ENCODE measurements at places on chromosomes 7 and 10.
A peak's percentile ranks its signal among the peaks of the same experiment; 100 is the strongest.

GRCh38 chr7:128176696-128177095 is 64.4 kb upstream of the LEP start:
- DNase-seq, result no peak

GRCh38 chr10:80468002-80468401 is 13.9 kb downstream of the TSPAN14 start:
- DNase-seq, result no peak

DNA sequence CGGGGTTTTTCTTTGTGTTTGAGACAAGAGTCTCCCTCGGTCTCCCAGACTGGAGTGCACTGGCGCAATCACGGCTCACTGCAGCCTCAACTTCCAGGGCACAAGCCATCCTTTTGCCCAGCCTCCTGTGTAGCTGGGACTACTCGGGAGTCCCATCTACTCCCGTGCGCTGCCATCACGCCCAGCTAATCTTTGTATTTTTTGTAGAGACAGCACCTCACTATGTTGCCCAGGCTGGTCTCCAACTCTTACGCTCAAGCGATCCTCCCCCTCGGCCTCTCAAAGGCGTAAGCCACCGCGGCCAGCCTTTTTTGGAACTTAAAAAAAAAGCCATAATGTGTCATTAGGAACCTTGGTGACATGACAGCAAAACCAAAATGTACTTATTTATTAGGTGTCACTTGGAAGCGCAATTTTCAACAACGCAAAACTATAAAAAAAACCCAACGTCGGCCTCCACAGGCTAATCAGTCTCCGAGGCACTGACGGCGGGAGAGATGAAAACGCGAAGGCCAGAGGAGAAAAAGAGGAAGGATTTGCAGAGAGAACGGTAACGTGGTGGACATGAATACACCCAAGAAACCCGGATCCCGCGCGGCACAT is 911 bp upstream of the HNRNPH3 start:
- DNase-seq, result peak; percentile 44

DNA sequence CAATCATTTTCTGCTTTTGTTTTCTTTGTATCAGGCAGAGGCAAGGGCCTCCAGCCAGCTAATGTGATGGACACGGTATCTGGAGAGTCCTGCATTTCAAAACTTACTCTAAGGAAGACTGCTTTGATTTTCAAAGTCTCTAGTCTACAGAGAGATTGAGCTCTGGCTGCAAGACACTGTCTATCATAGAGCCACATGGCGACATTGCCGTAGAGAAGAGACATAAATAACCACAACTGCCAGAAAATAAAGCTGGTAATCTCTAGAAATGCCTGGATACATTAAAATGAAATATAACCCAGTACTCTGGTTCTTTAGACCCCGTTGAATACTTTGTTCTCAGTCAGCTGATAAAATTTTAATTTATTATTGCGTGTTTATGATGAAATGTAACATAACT is 90.8 kb downstream of the OTUD1 start:
- no peak for DNase-seq

GRCh38 chr10:125263551-125263950 is 103.2 kb upstream of the CTBP2 start:
- no peak for DNase-seq

DNA sequence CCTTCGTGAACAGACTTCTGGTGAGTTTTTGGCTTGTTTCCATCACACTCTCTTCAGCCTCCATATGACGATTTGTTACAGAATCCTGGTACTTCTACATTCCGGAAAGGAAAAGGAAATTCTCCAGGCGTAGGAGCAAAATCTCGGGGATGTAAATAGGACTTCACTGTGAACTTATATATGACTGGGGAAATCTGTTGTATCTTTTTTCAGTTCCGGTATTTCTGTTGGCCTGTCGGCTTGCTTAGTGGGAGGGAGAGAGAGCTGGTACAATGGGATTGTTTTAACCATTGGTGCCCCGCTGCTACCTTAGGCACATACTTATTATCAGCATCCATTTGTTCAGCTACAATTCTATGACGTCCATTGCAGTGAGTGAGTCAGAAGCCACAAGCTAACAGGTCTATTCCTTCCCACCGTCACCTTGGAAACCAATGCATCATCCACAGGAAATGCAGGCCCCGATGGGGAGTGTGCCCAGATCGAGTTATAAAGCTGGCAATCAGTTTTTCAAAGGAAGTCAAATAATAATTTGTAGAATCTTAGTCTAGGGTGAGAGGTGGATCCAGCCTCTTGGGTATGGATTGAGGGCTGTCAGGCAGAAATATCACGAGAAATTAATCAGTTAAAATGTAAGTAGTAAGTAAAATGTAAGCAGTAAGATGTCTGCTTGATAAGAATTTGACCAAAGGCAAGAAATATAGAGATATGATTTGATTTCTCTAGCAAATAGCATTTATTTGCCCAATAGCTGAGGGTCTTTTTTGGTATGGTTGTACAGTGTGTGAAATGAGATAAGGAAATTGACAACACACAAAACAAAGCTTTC is 92.0 kb upstream of the MKLN1 start:
- DNase-seq, result peak; percentile 99

GRCh38 chr7:151875942-151876898 is 695 bp downstream of the PRKAG2 start:
- DNase-seq, result peak; percentile 24

GRCh38 chr7:22589641-22590201 is 89.7 kb upstream of the STEAP1B start:
- peak; percentile 78 for DNase-seq

DNA sequence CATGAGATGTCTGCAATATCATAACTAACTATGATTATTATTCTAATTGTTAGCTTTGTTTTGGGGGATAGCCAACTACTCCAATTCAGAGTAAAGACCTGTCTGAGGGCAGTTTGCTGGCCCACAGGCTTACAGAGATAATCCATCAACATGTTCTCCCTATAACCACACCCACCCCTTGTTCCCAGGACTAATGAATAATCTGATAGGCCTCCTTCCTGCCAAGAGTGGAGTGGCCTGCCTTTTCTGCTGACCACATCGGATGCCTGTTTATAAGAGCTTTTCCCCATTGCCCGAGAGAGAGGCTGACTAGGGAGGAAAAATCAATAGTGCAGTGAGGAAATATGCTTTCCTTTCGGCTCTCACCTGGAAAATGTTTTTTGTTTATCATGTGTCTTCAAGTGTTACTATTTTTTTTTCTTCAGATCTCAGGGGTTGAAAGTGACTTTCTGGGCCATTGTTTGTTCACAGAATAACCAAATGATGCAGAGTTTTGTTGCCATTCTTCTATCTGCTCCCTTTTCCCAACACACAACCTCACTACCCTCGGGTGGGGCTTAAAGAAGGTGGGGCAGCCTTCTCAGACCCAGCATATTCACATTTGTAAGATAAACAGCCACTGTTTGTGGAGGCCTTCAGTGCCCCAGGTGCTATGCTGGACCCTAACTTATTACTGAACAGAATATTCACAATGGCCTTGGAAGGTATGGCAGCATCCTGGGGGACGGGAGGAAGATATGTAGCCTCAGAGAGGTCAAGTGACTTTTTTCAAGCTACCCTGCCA is 38.4 kb downstream of the PLPP4 start:
- no peak for DNase-seq

DNA sequence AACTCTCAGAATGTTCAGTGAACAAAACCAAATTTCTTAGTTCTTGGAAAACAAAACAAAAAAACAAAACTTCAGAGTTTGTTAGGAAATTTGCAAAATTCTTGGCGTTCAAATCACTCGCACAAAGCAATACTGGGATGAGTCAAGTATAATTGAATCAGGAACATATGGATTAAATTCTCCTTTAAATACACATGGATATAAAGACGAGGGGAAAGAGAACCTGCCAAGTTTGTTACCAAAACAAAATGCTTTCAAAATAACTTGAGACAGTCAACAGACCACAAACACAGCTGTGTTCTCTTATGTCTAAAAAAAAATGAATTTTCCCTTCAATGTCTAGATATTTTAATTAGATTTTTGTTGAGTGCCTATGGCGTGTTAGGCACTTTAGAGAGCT is 93.5 kb upstream of the MPP7 start:
- DNase-seq, result peak; percentile 55

- peak; percentile 56 for DNase-seq
Observed at GRCh38 chr10:95741807-95742467, 14.0 kb upstream of the ENTPD1 start.

- no peak for DNase-seq
Observed at GRCh38 chr10:128230401-128230800, 104.2 kb upstream of the MKI67 start.

- peak; percentile 88 for DNase-seq
Observed at GRCh38 chr7:23347682-23348180, 48.6 kb downstream of the MALSU1 start.

DNA sequence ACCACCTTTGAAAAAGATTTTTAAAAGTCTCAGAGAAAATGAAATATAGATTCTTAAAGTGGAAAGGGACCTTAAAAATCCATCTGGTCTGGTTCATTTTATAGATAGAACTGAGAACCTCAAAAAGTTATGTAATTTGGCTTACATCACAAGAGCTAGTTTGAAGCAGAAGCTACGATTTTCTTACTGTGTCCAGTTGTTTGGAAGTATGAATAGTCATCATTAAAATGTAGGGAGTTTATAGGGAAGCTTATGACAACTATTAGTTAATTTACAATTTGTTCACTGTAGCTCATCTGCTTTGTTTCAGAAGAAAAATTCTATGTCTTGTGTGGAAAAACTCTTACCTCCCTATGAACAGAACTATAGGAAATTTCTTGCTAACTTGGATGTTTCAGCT is 26.9 kb downstream of the ZEB1 start:
- no peak for DNase-seq

DNA sequence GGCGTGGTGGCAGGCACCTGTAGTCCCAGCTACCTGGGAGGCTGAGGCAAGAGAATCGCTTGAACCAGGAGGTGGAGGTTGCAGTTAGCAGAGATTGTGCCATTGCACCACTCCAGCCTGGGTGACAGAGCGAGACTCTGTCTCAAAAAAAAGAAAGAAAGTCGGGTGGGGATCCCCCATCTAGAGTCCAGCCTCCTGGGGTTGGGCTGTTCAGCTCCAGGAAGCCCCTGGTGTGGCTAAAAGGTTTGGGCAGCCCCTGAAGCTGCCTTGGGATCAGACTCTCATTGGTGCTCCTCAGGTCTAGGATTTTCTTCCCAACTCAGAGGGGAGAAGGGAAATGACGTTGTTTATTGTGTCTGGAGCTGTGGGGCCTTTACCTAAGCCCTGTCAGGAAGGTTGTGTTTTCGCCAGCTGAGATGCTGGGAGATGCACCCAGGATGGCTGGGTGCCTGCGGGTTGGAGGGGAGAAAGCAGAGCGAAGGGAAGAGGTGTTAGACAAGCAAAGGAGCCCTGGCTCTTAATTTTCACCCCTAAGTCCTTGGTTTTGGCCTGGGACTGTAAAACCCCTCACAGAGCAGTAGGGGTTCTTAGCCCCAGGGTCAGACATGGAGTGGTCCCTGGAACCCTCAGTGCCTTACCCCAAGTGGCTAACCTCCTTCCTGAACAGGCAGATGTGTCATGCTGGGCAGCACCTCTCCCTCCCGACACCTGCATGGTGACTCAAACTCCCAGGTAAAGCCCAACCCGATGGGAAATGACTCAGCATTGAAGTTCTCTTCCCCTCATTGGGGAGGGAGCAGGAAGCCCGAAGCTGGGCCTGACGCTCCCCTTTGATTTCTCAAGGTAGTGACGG is 21.1 kb downstream of the PLAU start:
- DNase-seq, result no peak

DNA sequence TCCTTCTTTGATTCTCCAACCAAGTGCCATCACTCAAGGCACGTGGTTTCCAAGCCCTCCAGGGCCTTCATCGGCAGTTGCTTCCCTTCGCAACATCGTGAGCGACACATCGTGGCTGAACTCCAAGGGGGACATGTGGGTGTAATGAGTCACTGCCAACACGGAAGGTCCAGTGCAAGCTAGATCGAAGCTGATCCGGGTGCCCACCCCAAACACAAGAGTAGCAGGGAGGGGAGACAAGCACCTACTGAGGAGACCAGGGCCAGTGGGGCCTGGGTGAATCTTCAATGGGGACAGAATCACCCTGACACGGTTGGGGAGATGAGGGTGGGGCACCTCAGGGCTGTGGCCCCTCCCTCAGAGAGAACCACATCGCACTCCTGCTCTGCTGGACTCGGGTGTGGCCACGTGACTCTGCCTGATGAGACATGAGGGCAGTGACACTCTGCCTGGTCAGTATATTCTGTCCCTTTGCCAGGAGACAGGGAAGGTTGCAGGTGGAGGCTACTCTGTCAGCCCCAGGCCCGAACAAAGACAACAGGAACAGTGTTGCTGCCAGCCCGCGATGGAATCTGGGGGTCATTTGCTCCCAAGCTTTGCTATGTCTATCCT is 36.8 kb upstream of the HSPA12A start:
- peak; percentile 64 for DNase-seq

GRCh38 chr10:32057036-32057372 is 779 bp upstream of the KIF5B start:
- DNase-seq, result no peak

DNA sequence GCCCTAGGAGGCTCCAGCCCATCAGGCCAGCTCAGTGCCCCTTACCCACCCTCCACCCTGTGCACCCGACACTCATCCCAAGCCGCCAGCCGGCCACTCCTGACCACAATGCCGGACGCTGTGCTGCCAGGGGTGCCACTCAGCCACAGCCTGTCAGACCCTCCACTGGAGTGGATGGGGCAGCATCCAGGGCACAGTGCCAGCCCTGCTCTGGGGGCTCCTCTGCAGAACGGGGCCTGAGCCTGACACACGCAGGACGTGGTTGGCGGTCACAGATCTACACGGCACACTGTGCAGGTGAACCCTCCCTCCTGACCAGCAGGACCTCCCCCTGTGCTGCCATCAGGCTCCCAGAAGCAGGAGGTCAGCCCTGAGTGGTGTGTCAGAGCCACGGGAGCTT is 114.7 kb downstream of the MAD1L1 start:
- DNase-seq, result no peak

- DNase-seq, result no peak
Observed at GRCh38 chr10:48700493-48700892, 15.8 kb downstream of the WDFY4 start.

DNA sequence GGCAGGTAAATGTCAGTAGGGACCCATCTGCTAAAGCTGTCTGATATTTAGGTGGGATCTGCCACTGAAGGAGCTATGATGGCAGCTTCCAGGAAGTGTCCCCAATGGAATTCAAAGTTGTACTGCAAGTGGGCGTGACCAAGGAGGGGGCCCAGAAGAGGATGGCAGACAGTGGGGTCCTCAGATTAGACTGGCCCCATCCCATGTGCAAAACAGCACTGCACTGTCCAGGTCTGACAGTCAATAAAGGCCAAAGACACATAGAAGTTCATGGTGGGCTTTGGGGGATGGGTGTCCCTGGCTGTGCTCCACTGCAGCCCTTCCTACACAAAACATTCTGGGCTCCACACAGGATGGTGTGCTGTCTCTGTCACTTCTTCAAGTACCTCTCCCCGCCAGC is 49.8 kb upstream of the SORCS1 start:
- DNase-seq, result no peak
